NCI-H146 (cell line): ENCODE measurements at places on chromosomes 7 and 10.
A peak's percentile ranks its signal among the peaks of the same experiment; 100 is the strongest.

GRCh38 chr10:27687326-27687725 is 58.3 kb downstream of the MKX start:
- DNase-seq, result no peak

DNA sequence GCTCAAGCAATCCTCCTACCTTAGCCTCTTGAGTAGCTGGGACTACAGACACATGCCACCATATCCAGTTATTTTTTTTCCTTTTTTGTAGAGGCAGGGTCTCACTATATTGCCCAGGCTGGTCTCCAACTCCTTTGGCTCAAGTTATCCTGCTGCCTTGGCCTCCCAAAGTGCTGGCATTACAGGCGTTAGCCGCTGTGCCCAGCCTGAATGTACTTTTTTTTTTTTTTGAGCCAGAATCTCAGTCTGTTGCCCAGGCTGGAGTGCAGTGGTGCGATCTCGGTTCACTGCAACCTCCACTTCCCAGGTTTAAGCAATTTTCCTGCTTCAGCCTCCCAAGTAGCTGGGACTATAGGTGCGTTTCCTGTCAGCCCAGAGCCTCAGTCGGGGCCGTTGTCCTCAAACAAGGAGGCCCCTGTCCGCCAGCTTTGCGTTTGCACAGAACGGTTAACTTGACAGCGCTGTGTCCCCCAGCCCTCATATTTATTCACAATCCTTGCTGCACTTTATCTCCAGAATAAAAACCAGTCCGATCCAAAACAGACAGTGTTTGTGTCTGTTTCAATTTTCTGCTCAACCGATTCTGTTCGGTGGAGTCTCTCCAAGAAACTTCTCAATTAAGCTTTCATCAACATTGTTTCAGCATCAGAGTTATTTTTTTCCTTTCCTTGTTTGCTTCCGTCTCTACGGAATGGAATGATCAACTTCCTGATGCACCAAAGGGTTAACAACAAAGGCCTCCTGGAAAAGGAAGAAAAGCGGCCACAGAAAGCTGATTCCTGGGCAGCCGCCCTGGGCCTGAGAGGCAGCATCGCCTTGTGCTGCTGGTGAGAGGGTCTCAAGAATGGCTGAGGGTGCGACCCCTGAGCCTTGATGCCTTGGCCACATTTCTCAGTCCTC is 64.5 kb downstream of the PDIA4 start:
- peak; percentile 29 for DNase-seq

GRCh38 chr7:96861-97260 is 95.5 kb upstream of the FAM20C start:
- no peak for DNase-seq

- no peak for DNase-seq
These were observed 17.8 kb downstream of the ENO4 start for GRCh38 chr10:116866987-116867595.

DNA sequence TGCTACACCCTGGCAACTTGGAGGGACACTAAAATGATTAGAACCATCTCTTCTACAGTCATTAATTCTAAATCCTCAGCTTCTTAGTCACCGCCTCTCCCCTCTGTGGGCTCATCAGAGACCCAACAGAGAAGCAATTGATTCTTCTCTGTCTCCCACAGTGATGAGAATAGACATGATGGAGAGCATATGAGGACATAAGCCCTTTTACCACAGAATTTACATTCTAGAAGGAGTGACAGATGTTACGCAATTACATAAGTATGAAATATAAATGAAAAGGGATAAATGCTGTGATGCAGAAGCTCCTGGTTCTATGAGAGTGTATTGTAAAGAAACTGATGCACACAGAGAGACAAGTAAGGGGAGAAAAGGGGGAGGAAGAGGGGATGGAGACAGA is 18.1 kb upstream of the ABCB5 start:
- DNase-seq, result no peak

DNA sequence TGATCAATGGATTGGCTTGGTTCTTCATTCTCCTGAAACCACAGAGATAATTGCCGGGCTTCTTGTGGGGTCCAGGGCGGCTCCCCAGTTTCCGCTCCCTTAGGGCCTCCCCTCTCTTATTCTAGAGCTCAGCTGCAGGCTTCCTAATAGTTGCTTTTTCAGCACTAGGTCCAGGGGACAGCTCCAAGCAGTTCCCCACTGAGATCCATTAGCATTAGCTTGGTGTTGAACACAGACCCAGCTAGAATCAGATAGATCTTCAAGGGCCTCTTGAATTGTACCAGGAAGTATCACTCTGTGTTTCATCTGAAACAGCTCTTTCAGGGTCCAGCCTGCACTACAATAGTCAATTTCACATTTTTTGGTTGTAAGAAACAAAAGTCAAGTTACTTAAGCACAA is 238.7 kb downstream of the SEC23IP start:
- no peak for DNase-seq
